ENCODE measurements at places on chromosomes 4 and X.

- DNase-seq = no peak
Measured at GRCh38 chr4:26723216-26723615, 137.4 kb upstream of the STIM2 start.

GRCh38 chr4:598925-599324 is 22.8 kb upstream of the TMEM271 start:
- DNase-seq = no peak

DNA sequence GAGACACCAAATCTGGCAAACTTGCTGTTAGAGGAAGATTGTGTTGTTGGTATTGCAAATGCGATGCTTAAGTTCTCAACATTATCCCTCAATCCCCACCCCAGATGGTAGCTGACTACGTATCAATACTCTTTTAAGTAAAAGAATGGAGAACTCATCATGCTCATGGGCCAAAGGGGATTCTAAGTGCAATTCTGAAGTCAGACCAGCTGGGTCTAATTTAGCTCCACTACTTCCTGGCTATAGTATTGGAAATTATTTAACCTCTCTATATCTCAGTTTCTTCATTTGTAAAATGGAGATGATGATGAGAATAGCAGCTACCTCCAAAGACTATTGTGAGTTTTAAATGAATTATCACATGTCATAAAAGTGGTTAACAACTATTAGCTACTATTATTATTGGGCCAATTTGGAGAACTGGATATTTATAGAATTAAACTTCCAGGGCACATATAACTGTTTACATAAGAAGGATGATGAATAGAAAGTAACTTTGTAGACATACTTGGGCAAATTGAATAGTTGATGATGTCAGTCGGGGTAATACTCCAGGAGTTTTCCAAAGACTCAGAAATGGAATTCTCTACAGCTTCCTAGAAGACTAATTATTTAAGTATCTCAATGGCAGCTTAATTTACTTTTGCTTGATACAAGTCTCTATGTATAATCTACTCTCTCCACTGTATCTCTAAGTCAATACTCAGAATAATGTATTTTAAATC is 5.0 kb upstream of the SLAIN2 start:
- no peak for DNase-seq

DNA sequence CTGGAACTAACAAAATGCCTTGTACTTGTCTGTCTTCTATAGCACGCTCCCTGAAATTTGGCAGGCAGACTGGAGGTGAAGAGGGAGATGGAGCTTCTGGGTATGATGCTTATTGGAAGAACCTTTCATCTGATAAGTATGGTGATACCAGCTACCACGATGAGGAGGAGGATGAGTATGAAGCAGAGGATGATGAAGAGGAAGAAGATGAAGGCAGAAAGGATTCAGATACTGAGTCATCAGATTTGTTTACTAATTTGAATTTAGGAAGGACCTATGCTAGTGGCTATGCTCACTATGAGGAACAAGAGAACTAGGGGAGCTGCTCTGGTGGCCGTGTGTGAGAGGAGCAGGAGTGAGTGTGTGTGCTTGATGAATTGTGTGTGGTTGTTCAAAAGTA is 13.0 kb downstream of the ZNF330 start:
- DNase-seq = no peak
